ENCODE measurements at places on chromosomes 6 and 20.

GRCh38 chr20:63011798-63012197 is 5.0 kb upstream of the BHLHE23 start:
- DNase-seq, result no peak

DNA sequence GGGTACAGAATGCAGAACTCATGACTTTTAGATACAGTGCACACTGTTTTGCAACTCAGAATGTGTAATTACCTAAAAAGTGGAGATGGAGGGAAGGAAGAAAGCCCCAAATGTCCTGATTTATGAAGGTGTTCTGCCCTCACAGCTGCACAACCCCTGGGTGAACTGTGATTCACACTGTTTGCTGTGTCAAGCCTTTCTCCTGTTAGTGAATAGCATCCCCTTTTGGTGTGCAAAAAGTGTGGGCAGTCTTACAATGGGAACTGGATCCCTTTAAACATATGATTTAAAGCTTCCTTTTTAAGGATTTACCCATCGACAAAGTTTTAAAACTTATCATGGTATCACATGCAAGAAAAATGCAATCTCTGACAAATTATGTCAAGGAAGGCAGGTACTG is 633.4 kb upstream of the EPHA7 start:
- no peak for DNase-seq

DNA sequence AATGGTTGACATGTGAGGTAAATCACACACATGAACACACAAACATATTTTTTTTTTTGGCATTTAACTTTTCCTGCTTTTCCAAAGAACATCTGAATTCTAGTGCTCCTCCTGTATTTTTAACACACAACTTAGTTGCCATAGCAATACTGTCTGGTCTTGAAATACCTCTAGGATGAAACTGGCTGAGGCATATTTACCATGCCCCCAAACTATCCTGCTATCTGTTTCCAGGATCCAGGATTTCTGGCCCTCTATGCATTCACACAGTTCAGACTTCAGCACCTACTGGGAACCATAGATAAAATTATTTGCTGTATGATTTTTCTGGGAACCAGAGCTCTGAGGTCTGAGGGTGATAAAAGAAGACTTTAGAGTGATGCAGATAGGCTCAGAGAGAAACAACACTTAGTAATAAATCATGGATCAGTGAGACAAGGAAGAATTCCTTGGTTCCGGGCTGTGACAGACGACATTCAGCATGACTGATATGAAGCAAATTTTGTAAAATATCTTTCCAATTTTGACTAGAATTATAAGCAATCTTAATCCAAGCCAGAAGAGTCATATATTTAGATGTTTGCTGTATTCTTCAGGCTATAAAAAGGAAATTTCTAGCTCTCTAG is 359.7 kb downstream of the BTBD9 start:
- no peak for DNase-seq

DNA sequence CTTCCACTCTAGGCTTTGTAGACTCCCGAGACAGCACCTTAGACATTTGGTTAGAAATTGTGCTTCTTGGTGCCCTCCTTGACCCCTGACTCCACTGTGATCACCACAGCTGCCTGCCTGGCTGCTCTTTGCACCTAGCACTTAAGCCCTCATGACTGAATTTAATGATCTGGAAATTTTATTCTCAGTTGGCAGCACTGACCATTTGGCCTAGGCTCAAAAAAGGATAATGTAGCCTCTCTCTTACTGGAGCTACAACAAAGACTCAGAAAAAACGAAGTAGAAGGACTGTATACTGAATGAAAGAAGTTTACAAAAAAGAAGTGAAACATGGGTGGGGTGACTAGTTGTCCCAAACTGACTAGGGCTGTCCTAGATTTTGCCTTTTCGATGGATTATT is 11.3 kb upstream of the ABRACL start:
- no peak for DNase-seq

GRCh38 chr20:31760519-31761240 is 21.6 kb downstream of the TPX2 start:
- no peak for DNase-seq

GRCh38 chr6:52511163-52511562 is 65.7 kb downstream of the TRAM2 start:
- no peak for DNase-seq

DNA sequence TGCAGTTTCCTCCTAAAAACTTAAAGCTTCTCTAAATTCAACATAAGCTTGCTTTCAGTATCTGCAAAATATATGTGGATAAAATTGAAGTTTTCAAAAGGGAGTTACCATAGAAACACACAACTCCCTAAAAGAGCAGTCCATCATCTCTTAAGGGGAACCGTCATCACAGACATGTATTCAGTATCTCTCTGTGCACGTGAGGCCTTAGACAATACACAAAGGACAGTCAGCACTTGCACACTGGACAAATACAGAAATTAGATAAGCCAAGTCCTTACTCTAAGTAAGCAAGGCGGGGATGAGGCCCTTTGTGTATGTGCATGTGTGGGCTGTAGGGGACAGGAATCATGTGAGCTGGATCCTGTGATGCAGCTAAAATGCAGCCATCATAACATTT is 136.6 kb downstream of the BACH2 start:
- peak; percentile 22 for DNase-seq

GRCh38 chr6:52394251-52394666 is 25.9 kb upstream of the EFHC1 start:
- DNase-seq, result no peak

DNA sequence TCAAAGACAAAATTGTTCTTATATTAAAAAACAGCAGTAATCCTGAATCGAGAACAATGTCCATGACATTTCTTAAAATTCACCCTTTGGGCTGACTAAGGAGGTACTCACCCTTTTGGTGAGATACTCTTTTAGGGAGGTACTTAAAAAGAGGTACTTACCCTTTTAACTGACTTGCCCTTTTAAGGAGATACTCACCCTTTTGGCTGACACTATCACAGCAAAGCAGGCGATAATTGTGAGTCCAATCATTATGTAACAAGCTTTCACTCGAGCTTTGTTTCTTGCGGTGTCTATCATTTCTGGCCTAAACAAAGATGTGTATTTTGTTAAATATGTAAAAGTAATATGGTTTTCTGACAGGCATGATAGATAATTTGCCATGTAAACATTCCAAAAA is 3.7 kb downstream of the FAM162B start:
- DNase-seq, result no peak

- DNase-seq, result peak; percentile 55
Observed at GRCh38 chr20:44702776-44703175, 12.4 kb upstream of the CCN5 start.

GRCh38 chr6:110629153-110629552 is 152.7 kb upstream of the SLC22A16 start:
- DNase-seq, result no peak

GRCh38 chr6:168376811-168377483 is 57.4 kb upstream of the DACT2 start:
- no peak for DNase-seq

GRCh38 chr6:100554228-100554627 is 89.5 kb upstream of the SIM1 start:
- DNase-seq, result no peak

DNA sequence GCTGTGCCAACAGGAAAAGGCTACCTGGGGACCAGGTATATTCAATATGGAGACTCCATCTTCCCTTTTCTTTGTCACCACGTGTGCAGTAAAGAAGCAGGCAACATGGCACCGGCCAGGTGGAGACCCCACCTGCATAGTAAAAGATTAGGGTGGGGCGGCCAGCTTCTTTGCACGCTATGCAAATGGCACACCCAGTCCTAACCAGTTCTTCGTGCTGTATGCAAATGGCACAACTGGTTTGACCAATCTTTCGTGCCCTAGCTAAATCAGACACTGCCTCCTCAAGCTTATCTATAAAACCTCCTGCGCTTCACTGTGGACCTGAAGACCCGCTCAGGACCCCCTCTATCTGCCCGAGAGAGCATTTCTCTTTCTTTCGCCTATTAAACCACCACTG is 88.8 kb upstream of the EZR start:
- DNase-seq, result no peak

GRCh38 chr6:125485757-125486156 is 184.0 kb upstream of the HDDC2 start:
- DNase-seq, result no peak

DNA sequence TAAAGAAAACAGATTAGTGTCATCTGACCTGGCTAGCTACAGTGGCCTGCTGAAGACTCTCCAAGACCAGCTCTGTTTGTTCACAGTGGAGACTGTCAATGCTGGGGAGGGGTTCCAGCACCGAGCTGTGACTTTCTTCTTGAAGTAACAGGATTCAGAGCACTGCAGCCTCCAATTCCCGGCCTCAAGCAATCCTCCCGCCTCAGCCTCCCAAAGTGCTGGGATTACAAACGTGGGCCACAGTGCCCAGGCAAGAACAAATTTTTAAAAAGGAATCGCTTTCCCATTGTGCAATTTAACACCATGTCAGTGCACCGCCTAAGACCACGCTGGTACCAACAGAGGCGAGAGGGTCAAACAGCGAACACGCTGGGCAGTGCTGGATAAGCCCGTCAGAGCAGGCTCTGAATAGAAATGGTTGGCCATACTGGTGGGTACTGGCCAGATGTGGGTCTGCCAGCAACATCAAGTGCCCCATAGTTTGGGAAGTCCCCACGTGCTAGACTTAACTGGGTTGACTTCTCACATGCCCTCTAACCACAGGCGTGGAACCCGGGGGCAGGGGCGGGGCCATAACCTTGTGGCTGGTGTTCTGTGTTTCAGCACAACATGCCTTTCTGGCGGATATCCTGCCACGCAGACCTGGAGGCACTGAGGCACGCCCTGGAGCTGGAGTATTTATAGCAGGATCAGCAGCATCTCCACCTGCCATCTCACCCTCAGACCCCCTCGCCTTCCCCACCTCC is 168.9 kb downstream of the ZMYND8 start:
- no peak for DNase-seq

DNA sequence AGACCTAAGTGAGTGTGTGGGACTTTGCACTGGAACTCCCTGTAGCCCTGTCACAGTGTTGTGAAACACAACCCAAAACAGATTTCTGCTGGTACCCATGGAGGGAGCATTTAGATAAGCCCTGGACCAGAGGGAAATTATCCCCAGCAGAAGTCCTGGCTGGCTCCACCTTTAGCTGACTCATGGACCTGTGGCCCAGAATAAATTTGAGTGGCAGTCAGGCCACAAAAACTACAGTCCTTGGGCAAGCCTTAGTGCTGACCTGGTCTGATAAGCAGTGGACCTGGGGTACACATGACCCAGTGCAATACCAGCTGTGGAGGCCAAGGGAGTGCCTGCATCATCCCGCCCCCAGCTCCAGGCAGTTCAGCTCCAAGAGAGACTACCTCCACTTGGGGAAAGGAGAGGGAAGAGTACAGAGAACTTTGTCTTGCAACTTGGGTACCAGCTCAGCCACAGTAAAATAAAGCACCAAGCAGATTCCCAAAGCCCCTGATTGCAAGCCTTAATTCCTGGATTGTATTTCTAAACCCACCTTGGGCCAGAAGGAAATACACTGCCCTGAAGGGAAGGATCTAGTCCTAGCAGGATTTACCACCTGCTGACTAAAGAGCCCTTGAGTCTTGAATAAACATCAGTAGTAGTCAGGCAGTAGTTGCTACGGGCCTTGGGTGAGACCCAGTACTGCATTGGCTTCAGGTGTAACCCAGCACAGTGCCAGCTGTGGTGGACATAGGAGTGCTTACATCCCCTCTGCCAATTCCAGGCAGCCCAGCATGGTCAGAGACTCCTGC is 140.4 kb upstream of the COL21A1 start:
- DNase-seq, result no peak

GRCh38 chr20:7180256-7181045 is 413.0 kb downstream of the BMP2 start:
- no peak for DNase-seq

GRCh38 chr6:73989428-73989827 is 293.4 kb downstream of the CD109 start:
- no peak for DNase-seq

GRCh38 chr6:6886171-6886885 is 221.4 kb upstream of the RREB1 start:
- peak; percentile 44 for DNase-seq

All from inflammatory macrophage treated with lipopolysaccharide for 1 hour (primary cell).